CD4-positive, alpha-beta T cell treated with Interleukin-21 for 1 hour (primary cell): ENCODE measurements at places on chromosomes 11 and 22.

- no peak for DNase-seq
Observed at GRCh38 chr11:96614846-96615245, 225.0 kb downstream of the JRKL start.

- DNase-seq = no peak
Observed at GRCh38 chr11:69174841-69175240, 19.1 kb downstream of the SMIM38 start.

DNA sequence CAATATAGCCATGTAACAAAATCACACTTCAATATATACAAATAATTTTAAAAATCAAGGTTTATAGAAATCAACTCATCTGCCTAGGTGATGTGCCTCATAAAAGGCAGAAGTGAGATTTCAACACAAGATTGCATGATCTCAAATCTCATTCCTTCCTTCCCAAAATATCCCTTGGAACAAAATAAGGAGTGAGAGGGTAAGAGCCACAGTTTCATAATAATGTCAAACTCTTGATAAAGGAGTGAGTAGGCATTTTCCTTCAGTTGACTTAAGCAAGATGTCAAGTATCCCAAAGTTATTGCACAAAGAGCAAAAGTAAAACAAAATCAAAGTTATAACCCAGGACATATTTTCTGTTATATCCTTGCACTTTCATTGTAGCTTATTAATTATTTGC lies 81.3 kb downstream of the C22orf31 start:
- DNase-seq = no peak

DNA sequence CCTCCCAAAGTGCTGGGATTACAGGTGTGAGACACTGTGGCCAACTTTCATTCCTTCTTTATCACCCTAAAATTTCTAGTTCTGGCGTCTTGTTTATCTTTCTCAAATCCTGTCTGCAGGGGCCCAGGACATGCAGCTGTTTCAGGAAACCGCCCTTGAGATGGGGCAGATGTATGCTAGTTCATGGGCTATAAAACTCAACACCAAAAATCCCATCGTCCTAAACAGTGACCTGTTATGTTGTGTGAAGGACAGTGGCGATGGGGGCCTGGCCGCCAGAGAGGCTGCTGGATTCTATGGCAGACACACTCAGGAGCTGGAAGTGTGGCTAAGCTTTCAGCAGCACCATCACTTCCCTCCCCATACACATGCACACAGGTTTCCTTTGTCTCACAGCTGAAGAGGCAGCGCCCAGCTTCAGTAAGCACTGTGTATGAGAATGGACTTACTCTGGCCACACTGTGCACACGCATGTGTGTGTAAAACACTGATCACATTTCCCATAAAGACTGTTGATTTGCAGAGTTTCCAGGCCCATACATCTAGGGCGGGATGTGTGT lies 36.7 kb downstream of the MARK2 start:
- no peak for DNase-seq

DNA sequence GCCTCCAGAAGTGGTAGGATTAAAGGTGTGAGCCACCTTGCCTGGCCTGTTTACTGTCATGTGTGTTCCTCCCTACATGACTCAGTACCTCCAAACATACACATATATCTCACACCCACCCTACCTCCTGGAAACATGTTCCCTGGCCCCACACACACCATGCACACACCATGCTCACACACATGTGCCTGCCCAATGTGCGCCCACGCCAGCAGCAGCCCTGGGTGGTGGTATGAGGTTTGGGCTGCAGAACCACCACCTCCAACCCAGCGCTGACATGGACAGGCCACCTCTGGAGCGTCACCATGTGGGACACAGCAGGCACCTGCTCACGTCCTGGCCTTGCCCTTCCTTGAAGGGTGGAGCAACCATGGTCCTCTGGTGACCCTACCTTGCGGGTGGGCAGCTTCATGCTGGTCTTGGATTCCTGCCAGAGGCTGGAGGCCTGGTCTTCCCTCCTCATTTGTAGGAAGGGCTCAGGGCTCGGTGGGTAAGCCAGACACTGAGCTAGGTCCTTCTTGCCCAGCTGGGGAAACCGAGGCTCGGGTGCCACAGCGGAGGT lies 37.9 kb downstream of the KIAA1671 start:
- no peak for DNase-seq

- DNase-seq = no peak
Observed at GRCh38 chr11:67673902-67674301, 521 bp downstream of the ALDH3B2 start.

GRCh38 chr22:43389227-43389836 lies 22.5 kb upstream of the MPPED1 start:
- no peak for DNase-seq

DNA sequence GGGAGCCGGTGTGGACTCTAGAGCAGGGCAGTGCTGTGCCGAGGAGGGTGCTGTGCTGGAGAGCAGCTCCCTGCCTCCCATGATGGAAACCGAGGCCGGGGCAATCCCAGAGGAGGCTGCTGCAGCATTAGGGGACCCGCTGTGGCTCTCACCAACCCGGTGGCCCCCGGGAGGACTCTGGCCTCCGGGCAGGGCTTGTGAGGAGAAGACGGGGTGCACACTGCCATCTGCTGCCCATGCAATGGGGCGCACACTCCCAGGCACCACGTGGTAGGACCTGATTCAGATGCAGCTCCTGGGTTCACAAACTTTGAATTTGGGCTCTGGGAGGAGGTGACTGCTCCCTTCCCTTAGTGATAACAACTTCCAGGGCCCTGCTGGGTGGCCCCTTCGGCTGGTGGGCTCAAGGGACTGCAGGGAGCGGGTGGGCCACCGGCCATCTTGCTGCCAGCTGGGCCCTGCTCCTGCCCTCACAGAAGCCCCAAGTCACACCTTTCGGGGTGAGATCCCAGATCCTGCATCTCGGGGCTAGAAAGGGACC lies 93.8 kb upstream of the FGF3 start:
- no peak for DNase-seq

GRCh38 chr22:20298803-20299745 lies 20.8 kb downstream of the DGCR6L start:
- DNase-seq = peak; percentile 95

GRCh38 chr22:35217527-35217926 lies 39.8 kb upstream of the HMGXB4 start:
- no peak for DNase-seq

DNA sequence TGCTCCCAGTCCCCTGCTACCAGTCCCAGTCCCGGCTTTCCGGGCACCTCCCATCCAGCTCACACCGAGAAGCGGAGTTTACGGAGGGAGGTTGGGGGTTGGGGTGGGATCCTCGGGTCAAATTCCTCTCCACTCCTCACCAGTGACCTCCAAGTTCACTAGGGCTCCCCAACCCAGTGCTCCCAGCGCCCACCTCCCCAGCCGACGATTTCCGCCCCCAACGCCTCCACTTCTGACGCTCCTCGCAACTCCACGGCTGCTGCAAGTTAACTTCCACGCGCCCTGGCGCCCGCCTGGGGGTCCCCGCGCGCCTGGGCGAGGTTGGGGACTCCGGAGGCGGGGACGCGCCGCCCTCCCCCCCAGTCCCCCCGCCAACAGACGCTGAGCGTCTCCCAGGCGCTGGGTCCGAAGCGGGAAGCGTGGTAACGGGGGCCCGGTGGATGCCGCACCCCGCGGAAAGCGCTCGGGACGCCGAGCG lies 526 bp downstream of the TPST2 start:
- peak; percentile 24 for DNase-seq

GRCh38 chr22:25380122-25380747 lies 160.8 kb downstream of the CRYBB2 start:
- no peak for DNase-seq

GRCh38 chr22:26481694-26482093 lies 1.9 kb downstream of the HPS4 start:
- no peak for DNase-seq

DNA sequence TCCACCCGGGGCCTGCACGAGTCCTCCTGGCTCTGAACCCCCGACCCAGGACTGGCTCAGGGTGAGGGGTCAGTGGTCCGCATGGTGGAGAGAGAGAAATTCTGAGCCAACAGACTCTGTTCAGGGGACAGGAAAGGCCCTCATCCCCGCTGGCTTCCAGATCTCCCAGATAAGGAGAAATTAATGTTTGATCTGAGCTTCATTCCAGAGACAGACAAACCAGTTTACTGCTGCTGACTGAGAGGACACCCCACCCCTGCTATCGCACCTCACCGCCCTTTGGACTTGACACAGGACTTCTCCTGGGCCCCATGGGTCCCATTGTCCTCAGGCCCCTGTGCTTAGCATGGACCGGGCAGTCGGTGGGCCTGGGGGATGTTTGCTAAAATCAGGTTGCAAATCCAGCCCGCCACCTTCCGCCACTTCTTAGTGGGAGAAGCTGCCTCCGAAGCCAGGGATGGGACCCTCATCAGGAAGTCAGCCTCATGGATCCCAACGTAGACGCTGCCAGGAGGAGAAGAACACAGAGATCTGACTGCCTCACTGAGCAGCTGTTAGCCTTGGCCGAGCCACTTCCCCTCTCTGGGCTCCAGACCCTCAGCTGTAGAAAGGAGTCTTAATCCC lies 11.2 kb upstream of the UPK3A start:
- DNase-seq = no peak

DNA sequence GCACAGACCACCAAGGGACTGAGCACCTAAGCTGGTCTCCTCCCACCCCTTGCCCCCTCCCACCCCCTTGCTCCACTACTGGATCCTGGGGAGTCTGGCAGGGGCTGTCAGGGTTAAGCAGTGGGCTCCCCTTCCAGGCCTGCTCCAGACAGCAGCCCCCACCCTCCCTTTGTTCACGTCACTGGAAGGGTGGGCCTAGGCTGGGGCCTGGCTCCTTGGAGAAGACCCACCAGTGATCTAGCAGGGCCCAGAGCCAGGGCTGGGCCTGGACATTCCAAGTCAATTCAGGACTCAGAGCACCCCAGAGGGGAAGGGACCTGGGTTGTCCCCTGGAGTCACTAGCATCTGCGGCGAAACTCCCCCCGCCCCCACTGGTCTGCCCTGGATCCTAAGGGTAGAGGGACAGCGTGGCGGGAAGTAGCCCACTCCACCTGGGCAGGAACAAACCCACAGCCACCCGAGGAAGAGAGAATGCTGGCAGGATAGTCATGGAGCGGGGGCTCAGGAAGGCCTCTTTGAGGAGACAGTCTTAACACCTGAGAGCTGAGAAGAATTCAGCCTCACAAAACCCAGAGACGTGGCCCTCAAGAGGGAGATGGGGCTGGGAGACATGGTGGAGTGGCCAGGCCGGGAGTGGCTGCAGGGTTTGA lies 45.8 kb downstream of the IGLL1 start:
- no peak for DNase-seq

- DNase-seq = no peak
Observed at GRCh38 chr11:124747406-124748099, 4.5 kb downstream of the VSIG2 start.

GRCh38 chr22:32822179-32822877 lies 20.8 kb downstream of the TIMP3 start:
- DNase-seq = no peak

DNA sequence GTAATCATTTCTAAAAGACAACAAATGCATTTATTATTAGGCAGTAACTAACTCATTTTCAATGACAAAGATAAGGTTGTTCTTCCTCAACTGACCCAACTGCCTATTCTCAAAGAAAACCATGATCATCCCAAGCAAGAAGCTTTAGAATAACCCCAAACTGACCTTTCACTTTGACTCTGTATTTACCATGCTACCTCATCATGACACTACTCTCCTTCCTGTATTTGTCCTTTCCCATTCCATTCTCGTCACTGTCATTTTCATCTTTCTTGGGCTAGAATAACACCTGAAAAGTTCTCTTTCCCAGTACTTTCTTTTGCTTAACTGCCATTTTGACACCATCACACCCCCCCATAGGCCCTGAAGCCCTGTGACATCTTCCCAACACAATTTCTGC lies 48.3 kb downstream of the TCF20 start:
- no peak for DNase-seq

- peak; percentile 42 for DNase-seq
Observed at GRCh38 chr11:849104-849824, 6.6 kb downstream of the TSPAN4 start.

DNA sequence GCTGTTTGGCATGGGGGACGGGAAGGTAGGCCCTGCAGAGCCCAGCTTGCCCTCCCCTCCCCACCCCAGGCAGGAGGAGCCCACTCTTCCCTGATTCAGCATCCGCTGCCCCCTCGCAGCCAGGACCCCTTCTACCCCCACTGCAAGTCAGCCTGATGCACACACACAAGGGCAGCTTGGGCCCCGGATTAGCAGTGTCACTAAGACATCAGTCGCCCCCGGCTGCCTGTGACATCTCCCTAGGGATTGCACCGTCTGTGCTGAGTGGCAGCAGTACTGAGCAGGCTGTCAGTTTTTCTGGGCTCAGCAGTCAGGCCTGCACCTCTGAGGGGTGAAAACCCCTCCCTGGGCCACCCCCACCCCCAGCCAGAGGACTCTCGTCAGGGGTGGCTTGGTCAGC lies 30.4 kb upstream of the SYT7 start:
- DNase-seq = no peak

DNA sequence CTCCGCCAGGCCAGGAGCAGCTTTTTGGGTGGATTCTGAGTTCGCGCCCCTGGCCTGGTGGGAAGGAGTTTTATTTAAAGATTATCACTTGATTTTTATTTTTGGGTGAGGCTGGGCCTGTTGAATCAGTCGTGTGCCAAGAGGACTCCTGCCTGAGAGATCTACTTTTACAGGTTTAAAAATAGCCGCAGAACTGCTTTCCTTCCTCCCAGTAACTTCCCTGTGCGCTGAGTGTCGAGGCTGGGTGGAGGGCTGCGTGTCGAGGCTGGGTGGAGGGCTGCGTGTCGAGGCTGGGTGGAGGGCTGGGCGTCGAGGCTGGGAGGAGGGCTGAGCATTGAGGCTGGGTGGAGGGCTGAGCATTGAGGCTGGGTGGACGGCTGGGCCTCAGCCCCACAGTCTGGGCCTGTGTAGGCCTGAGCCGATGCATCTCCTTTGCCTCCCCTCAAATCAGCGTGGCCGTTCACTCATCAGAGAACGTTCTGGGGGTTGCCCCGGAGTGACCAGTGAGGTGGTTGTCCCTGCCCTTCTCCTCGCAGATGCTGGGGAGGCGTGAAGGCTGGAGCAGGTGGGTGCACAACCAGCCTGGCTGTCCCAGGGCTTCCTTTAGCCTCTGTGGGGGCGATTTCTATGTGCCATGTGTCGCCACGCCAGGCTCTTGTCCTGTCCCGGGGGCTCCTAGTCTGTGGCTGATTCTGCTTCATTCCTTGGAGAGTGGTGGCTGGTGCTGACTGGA lies 30.1 kb downstream of the GRAMD4 start:
- no peak for DNase-seq
